ENCODE measurements at places on chromosomes 12 and 14. TPM values are rescaled to one million over a fixed set of nuclear protein-coding genes. Genes with fewer than 3 reads are reported as not detected.

GRCh38 chr12:26279091-26279490 is 83.7 kb downstream of the SSPN start:
- no peak for DNase-seq
- no peaks in the 10 kb centered on the region for H3K27me3 ChIP-seq
- peaks cover 35% of the 10 kb centered on the region for H3K4me1 ChIP-seq

GRCh38 chr12:93325855-93326254 is 51.9 kb upstream of the NUDT4 start:
- no peaks in the 10 kb centered on the region for H3K36me3 ChIP-seq
- DNase-seq: no peak

GRCh38 chr12:1590221-1590979 is 4.0 kb downstream of the FBXL14 start:
- H3K27ac ChIP-seq: peak overlapping the region; percentile 98
- H3K36me3 ChIP-seq: peaks cover 19% of the 10 kb centered on the region
- H3K4me1 ChIP-seq: peaks cover 54% of the 10 kb centered on the region
- no peak overlapping the region for H3K4me3 ChIP-seq

- no peaks in the 10 kb centered on the region for H3K27me3 ChIP-seq
- no peak overlapping the region for H3K4me3 ChIP-seq
- no peaks in the 10 kb centered on the region for H3K36me3 ChIP-seq
Observed at GRCh38 chr12:16913832-16914490, 308.0 kb upstream of the LMO3 start.

DNA sequence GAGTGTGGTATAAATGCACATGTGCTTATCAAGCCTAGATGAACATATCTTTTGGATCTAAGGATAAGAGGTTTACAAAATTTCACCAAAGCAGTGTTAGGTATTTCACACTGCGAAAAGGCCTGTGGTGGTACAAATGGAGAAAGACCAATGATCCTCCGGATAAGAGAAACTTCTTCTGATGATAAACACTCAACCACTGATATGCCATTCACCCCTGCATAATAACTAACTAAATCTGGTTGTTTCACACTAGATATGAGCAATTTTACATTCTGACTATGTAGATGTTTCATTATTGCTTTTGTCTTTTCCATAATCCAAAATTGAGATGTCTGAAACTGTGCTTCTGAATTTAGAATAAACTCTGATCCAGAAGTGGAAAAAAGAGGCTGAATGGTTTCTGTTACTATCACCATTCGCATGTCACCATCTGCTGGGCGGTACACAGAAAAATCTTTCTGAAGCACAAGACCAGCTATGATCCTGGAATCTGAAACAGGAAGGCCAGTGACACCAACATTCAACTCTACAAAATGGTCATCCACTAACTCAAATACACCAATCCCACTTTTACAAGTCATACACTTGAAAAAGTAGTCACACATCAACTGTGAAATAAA is 1.3 kb downstream of the BBS10 start:
- H3K27ac ChIP-seq: peak overlapping the region; percentile 89
- no peak for DNase-seq
- H3K27me3 ChIP-seq: no peaks in the 10 kb centered on the region
- no peaks in the 10 kb centered on the region for H3K36me3 ChIP-seq
- H3K4me3 ChIP-seq: peak overlapping the region; percentile 62

GRCh38 chr12:84085046-84085445 is 827.6 kb downstream of the SLC6A15 start:
- no peaks in the 10 kb centered on the region for H3K4me1 ChIP-seq
- no peaks in the 10 kb centered on the region for H3K27me3 ChIP-seq
- DNase-seq: no peak
- no peaks in the 10 kb centered on the region for H3K36me3 ChIP-seq
- H3K4me3 ChIP-seq: no peak overlapping the region

DNA sequence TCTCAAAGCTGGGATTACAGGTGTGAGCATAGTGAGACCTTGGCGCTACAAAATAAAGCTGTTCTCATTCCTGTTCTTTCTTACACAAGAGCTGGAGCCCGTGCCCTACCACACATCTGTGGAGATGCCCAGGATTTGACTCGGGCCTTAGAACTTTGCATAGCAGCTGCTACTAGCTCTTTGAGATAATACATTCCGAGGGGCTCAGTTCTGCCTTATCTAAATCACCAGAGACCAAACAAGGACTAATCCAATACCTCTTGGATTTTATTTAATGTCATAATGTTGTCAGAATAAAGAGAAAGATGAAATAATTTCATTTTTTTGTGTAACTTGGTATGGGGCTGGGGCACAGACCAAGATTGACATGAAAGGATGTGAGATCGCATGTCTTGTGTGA is 7.6 kb downstream of the PNP start:
- H3K36me3 ChIP-seq: no peaks in the 10 kb centered on the region
- H3K4me3 ChIP-seq: no peak overlapping the region
- peak overlapping the region; percentile 86 for H3K27ac ChIP-seq
- no peaks in the 10 kb centered on the region for H3K27me3 ChIP-seq
- H3K4me1 ChIP-seq: peaks cover 36% of the 10 kb centered on the region

DNA sequence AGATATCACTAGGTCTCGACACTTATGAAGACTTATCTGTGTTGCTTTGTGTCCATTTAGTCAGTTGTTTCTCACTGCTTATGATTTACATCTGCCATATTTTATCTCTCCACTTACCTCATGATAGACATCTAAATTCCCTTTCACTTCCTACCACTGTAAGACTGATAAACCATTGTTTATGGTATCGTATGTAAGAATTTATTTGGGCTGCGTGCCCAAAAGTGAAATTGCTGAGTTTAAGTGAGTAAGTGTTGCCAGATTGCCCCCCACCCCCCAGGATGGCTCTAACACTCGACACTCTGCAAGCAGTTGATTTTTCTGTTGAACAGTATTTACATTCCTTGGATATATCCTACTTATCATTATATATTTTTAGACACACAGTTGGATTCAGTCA is 69.9 kb upstream of the MON2 start:
- H3K4me3 ChIP-seq: no peak overlapping the region
- no peaks in the 10 kb centered on the region for H3K27me3 ChIP-seq
- DNase-seq: no peak
- H3K27ac ChIP-seq: no peak overlapping the region
- peaks cover 100% of the 10 kb centered on the region for H3K36me3 ChIP-seq
- no peaks in the 10 kb centered on the region for H3K4me1 ChIP-seq

DNA sequence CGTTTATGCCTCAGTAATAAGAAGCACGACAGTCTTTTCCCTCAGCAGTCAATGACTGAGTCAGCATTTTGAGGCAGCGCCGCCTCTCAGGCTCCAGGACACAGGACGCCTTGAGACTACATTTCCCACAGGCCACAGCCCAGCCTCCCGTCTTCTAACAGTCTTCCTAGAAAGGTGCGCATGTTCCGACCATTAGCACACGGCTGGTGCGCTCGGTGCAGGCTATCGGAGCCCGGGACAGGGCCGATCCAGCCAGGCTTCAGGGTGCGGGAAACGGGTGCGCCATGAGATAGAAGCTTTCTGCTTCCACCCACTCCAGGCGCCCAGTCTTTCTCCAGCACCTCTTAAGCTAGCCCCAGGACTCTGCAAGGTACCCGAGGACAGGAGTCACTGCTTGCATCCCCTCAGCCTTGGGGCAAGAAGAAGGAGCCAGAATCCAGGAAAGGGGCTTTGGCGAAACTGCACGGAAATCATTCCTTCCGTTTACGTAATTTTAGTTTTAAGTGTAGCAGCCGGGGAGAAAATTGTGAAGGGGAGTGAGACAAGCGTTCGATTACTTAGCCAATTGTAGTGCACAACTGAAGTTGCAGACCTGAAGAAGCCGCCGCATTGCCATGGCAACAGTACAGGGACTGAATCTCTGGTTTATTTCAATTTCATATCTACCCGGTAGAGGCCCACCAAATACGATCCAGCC is 54.0 kb downstream of the ZNF641 start:
- no peak overlapping the region for H3K27ac ChIP-seq
- no peaks in the 10 kb centered on the region for H3K4me1 ChIP-seq
- peak overlapping the region; percentile 37 for H3K4me3 ChIP-seq
- H3K27me3 ChIP-seq: no peaks in the 10 kb centered on the region
- H3K36me3 ChIP-seq: no peaks in the 10 kb centered on the region
- DNase-seq: peak; percentile 87

- no peaks in the 10 kb centered on the region for H3K27me3 ChIP-seq
- no peak for DNase-seq
- no peak overlapping the region for H3K4me3 ChIP-seq
- H3K4me1 ChIP-seq: peaks cover 52% of the 10 kb centered on the region
- no peaks in the 10 kb centered on the region for H3K36me3 ChIP-seq
- H3K27ac ChIP-seq: no peak overlapping the region
Observed at GRCh38 chr14:100402631-100403030, 79.5 kb downstream of the SLC25A47 start.

DNA sequence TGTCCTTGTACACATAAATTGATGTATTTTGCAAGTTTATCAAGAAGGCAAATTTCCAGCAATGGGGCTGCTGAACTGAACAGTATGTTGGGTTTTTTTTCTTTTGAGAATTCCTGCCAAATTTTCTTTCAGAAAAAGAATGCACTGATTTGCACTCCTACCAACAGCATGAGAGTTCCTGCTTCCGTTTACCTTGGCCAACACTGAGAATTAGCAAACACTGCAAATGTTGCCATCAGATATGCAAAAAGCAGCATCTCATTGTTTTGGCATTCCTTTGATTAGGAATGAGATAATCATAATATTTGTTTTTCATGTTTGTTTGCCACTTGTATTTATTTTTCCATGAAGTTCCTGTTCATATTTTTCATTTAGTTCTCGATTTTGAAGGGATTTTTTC is 82.4 kb downstream of the RTN1 start:
- no peak for DNase-seq
- no peaks in the 10 kb centered on the region for H3K36me3 ChIP-seq
- H3K27ac ChIP-seq: peak overlapping the region; percentile 22
- H3K4me3 ChIP-seq: no peak overlapping the region
- no peaks in the 10 kb centered on the region for H3K27me3 ChIP-seq

Gene CAPZA3
- polyA plus RNA-seq: not detected

DNA sequence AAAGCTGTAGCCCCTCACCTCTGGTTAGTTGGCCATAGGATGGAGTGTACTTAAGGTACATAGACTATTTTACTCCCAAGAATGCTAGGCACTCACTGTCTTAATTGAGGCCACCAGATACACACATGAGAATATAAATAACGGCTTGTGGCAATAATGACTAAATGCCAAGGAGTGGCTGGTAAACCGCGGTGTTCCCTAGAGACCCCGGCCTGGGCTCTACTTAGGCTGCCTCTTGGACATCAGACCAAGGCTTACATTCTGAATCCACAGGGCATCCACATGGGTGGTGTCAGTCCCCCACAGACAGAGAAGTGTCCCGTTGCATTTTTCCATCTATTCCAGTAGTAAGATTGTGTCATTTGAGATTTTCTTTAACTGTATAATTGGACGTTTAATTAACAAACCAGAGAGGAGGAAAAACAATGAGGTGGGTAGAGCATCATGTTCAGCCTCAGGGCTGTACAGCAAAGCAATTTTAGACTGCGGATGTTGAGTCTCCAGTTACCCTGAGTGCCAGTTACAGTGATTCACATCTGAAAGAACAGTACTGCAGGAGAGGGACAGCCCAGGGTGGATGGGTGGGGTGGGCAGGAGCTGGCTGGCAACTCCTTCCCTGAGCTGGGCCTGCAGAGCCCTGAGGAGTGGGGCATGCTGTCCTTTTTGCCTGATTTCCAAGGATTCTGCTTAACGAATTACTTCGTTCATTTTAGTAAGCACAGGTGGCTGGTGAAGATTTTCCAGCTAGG is 20.5 kb downstream of the CKB start:
- H3K27ac ChIP-seq: no peak overlapping the region
- no peaks in the 10 kb centered on the region for H3K36me3 ChIP-seq
- no peaks in the 10 kb centered on the region for H3K4me1 ChIP-seq
- H3K27me3 ChIP-seq: no peaks in the 10 kb centered on the region
- DNase-seq: no peak

DNA sequence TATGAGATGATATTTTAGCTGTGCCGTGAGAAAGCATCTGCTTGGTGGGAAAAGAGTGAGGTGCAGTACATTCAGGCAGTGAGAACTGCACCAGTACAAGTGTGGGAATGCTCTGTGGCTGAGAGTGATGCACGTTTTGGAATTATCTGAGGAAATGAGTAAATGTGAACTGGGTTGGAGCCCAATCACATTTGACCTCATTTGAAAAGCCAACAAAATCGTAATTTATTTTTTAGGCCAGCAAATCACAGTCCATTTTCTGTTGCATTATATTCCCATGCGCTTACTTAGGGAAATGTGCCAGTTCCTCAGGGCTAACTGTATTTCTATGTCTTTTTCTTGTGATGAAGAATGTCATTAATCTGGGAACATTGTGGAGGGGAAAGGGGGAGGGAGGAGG is 77.3 kb downstream of the SNAPC1 start:
- DNase-seq: no peak
- H3K27ac ChIP-seq: no peak overlapping the region
- H3K36me3 ChIP-seq: no peaks in the 10 kb centered on the region

DNA sequence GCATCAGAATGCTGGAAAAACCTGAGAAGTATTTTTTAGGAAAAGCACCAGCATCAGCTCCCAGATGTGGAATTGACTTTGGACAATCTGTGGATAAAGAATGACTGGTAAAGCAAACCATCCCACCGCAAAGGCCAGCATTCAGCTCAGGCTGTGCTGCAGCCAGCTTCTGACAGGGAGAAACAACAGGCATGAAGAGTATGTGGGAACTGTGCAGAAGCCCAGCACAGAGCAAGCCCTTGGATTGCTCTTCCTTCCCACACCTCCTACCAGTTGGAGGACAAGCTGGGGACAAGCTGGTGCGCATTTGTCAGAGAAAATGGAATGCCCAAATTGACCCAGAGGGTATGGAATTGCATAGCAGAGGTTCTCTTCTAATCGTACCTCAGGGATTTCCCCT is 228.1 kb downstream of the ANO2 start:
- no peaks in the 10 kb centered on the region for H3K27me3 ChIP-seq
- H3K4me1 ChIP-seq: peaks cover 5% of the 10 kb centered on the region
- H3K27ac ChIP-seq: no peak overlapping the region
- DNase-seq: no peak
- H3K4me3 ChIP-seq: no peak overlapping the region
- H3K36me3 ChIP-seq: no peaks in the 10 kb centered on the region

GRCh38 chr12:57152639-57153038 is 5.2 kb upstream of the LRP1-AS start:
- no peaks in the 10 kb centered on the region for H3K36me3 ChIP-seq
- peaks cover 31% of the 10 kb centered on the region for H3K4me1 ChIP-seq
- no peaks in the 10 kb centered on the region for H3K27me3 ChIP-seq
- H3K4me3 ChIP-seq: no peak overlapping the region
- no peak overlapping the region for H3K27ac ChIP-seq
- no peak for DNase-seq

Gene TMEM132C
- polyA plus RNA-seq: 0.13 TPM

Gene NOP9
- 4.5 TPM for polyA plus RNA-seq

DNA sequence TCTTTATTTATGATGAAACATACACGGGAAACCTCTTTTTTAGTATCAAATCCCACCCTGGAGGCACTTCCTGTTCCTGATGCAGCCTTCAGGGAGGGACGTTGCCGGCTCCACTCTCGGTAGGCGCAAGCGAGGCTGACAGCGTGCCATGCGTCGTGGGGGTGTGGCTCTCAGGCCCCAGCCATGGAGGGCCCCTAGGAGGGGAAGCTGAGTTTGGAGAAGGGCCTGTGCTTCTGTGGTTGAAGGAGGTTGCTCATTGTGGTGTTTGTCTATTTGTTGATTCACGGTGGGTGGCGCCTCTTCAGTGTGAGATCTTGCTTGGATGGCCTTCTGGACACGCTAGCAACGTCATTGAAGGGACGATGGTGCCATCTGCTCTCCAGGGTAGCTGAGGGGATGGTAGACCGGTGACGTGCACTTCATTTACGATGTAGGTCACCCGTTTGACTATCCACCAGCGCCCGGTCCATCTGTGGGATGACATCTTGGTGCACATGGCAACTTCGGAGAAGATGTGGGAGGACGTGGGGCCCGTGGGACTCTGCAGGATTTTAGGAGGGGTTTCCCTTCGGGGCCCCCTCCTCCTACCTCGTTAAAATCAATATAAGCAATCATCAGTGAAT is 126.3 kb upstream of the RTL1 start:
- no peaks in the 10 kb centered on the region for H3K36me3 ChIP-seq
- no peak overlapping the region for H3K4me3 ChIP-seq
- no peak overlapping the region for H3K27ac ChIP-seq
- H3K4me1 ChIP-seq: no peaks in the 10 kb centered on the region
- H3K27me3 ChIP-seq: no peaks in the 10 kb centered on the region
- peak; percentile 66 for DNase-seq

All from spleen (tissue), 13 donors.